ENCODE measurements at places on chromosomes 12 and 14.

DNA sequence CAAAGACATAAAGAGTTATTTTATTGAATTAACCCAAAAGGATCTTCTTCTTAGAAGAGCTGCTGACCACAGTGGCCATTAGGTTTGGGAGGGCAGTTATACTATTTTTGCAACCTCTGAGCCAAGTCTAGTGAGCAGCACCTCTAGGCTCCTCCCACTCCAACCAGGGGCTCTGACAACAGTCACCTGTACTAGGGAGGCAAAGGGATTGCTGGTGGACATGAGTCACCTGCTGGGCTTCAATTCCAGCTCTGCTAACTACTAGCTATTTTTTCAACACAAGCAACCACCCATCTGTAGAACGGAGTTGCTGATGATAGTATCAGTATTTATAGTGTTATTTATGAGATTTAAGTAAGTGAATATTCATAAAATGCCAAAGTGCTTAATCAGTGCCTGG lies 166.0 kb downstream of the KLHL28 start:
- no peak for DNase-seq

DNA sequence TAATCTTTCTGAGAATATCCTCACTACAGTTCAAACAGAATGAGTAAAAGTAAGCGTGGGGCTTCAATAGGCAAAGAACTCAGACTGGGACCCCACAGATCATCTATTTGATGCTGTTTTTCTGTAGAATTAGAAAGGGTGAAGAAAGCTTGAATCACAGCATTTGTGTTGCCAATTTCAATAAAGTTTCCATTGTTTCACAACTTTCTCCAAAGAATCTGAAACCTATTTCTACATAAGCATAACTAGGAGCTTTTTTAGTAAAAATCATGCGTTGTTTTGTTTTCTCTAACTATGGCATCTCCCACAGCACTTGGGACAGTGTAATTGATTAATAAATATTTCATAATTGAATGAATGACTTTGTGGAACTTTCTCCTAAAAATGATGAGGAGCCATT lies 16.7 kb upstream of the NEDD1 start:
- DNase-seq: no peak

DNA sequence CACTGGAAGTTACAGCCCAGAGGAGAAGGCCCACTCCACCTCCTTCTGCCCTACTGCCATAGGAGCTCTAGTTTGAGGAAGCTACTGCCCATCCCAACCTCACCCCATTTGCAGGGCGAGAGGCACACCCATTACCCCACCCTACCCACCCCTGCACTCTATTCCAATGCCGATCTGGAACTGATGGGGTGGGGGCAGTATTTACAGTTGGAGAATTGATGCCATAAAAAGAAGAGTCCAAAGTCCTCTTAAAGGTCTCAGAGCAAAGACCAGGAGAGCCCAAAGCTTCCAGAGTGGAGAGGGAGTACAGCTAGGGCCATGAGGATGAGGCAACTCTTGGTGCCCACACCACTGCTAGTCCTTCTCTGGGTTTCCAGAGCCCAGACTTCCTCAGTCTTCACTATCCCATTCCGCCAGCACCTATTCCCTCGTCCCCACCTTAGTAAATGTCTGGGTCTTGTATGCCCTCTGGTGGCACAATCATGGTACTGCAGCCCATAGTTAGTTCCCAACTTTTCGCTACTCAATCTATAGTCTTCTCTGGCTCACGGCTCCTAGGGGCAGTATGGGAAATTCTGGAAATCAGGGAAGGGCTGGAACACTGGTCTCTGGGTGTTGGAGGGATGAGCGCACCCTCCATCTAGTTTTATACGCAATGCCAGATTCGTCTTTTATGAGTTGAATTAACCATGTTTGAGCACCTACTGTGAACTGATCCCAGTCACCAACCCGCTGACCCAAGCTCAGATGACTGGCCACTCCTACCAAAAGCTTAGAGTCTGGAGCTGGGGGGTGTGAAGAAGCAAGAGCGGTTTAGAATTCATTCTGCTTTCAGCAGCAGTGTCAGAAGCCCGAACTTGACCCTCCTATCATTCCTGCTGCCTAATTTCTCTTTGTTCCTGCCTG lies 6.9 kb upstream of the ADCY6 start:
- no peak for DNase-seq

DNA sequence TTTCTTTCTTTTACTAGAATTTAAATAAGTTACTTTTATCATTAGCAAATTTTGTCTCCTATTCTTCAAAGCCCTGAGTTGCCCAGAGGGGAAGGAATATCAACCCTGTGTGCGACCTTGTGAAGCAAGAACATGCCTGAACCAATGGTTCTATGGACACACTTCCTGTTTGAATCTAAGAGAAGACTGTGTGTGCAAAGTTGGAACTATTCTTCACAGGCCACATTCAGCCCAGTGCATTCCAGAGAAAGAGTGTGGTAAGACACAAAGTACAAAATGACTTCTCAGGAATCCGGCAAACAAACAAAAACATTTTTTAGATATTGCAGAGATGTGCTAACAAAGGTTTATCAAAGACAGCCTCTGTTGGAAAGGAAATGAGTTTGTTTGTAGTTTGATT lies 90.8 kb upstream of the PTPRQ start:
- no peak for DNase-seq

DNA sequence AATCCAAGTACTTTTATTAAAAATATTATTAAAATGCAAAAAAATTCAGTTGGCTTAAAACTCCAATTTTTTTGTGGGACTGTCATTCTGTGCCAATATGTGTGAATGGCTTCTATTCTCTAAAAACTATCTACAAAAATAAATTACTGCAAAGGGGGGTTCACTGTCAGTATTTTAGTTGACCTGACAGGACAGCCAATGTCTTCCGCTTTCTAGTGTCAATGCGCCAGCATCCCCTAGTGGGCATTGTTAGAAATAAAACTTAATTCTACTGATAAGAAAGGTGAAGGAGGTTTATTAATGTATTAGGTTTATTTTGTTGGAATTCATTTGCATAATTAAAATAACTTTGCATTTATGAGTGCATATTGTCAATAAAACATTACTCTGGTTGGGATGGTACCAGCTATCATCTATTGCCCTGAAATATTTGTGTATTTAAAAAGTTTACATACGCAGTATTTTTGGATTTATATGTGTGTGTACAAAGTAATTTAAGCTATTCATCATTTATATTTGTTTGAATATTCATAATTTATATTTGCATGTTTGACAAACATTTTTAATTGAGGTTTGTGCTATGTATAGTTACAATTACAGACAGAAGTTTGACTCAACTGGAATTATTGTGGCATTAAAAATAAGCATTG lies 527.2 kb downstream of the FLRT2 start:
- no peak for DNase-seq
